ENCODE measurements at places on chromosomes 5 and 9.

- no peak for DNase-seq
These were observed 493.3 kb downstream of the NTRK2 start for GRCh38 chr9:85162822-85163221.

DNA sequence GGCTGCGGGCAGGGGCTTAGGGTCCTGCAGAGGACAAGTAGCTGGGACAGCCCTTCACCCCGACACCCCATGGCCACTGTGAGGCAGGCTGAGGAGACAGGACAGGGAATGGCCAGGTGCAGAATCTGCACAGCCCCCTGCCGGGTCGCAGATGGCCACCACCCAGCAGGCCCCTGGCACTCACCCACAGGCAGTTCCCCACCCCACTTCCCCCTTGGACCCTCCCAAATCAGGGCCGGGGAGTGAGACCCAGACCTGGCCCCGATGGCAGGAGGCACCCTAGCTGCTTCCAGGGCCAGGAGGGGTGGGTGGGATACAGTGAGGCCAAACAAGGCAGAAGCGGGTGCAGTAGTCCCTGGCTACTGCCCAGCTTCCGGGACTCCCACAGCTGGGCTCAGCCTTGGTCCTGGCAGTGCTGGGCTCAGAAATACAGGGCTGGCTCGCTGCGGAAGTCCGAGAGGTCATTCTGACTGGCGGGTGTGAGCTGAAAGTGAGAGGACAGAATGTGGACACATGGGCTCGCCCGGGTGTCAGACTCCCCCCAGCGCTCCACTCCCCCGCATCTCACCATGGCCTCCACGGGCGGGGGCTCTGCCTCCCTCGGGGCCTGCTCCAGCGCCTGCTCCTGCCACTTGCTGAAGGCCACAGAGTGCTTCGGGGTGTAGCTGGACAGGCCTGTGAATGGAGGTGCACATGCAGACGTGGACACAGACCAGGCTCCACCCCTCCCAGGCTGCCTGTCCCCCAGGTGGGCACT, 3.4 kb downstream of the SSNA1 start:
- no peak for DNase-seq

GRCh38 chr9:88388886-88389605, 802 bp downstream of the SPIN1 start:
- peak; percentile 34 for DNase-seq

GRCh38 chr5:113917997-113918396, 404.5 kb downstream of the YTHDC2 start:
- DNase-seq = no peak

Data from GM12891 (cell line).